ENCODE measurements at places on chromosomes 12 and 14.

GRCh38 chr12:81866081-81866480, 106.9 kb upstream of the PPFIA2 start:
- DNase-seq = no peak

DNA sequence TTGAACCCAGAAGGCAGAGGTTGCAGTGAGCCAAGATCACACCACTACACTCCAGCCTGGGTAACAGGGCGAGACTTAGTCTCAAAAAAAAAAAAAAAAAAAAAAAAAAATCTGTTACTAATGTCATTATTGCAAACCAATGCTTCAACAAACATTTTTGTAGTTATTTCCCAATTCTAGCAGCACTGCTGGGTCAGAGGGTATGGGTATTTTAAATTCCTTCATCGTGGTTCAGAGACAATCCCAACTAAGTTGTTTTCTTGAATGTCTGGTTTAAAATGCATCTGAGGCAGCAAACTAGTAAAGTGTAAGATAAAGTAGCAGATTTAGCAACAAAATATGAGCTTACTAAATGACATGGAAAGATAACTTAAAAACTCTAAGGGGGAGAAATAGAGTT, 65.6 kb downstream of the FERMT2 start:
- no peak for DNase-seq

DNA sequence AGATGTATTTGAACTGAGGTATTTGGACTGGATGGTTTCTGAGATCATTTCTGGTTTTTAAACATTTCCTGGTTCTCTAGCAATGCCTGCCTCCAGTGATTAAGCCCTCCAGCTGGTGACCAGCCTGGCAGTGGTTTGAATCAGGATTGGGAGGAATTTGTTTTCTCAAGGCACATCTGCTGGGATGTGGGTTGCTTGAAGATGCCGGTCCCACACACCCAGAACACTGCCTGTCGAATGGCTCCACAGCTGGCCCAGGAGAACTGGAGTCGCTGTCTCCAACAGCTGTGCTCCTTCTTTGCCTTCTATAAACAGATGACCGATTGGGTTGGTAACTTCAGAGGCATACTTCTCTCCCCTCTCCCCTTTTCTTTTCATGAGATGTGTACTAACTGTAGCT, 258.0 kb upstream of the DDHD1 start:
- DNase-seq = no peak

- no peak for DNase-seq
Measured at GRCh38 chr14:100261621-100262020, 22.7 kb downstream of the YY1 start.

- no peak for DNase-seq
Measured at GRCh38 chr12:120668868-120669840, 17.8 kb upstream of the MLEC start.

DNA sequence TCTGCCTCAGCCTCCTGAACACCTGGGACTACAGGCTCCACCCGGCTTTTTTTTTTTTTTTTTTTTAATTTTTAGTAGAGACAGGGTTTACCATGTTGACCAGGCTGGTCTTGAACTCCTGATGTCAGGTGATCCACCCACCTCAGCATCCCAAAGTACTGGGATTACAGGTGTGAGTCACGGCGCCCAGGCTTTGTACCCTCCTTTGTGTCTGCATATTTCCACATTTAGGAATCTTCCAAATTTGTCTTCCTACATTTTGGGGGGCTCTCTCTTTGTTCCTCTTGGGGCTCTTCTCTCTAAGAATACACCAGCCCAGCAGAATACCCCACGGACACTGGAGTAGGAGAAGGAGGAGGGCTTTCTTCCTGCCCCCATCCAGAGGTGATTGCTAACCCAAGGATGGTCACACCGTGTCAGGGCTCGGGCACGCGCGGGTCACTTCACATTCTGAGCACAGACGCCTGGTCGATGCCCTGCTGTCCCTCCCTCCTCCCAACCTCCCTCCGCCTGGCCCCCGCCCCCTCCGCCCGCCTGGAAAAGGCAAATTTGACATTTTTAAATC, 2.1 kb upstream of the DNAJC22 start:
- DNase-seq = no peak

All from NCI-H2029 treated with DMSO at 0.1 percent for 48 hours (cell line).